Coronary artery (tissue), 2 donors: ENCODE measurements at places on chromosomes 7 and 10.

DNA sequence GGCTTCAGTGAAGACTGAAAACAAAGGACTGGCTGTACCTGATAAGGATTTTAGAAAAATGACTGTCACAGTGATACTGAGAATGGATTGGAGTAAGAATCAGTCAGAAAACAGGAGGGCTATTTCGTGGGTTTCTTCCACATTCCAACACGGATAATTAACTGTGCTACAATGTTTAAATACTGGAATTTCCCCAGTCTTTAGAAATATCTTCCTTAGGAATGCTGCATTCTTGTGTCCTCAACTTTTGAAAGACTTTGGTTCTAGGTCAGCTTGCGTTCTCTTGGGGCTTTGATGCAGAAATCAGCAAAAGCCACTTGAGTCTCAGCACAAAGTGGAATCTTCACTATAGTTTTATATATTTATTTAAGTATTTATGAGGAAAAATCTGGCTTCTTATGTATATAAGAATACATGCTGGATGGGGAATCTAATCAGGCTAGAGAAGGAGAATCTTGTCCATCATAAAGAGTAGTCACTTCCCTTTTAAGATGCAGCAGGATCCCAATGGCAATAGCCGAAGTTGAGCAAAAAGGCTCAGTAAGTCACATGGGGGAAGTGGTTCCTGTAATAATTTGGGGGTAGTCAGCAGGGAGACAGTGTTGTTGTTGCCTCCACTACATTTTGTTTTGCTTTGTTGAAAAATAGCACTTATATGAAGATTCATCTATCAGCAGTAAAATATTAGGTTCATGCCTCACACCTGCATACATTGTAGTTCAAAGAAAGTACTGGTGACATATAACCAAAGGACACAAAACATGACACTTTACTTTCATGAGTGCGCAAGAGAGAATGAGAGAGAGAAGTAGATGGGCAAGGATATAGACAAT is 86.0 kb downstream of the CH25H start:
- no peak for DNase-seq

DNA sequence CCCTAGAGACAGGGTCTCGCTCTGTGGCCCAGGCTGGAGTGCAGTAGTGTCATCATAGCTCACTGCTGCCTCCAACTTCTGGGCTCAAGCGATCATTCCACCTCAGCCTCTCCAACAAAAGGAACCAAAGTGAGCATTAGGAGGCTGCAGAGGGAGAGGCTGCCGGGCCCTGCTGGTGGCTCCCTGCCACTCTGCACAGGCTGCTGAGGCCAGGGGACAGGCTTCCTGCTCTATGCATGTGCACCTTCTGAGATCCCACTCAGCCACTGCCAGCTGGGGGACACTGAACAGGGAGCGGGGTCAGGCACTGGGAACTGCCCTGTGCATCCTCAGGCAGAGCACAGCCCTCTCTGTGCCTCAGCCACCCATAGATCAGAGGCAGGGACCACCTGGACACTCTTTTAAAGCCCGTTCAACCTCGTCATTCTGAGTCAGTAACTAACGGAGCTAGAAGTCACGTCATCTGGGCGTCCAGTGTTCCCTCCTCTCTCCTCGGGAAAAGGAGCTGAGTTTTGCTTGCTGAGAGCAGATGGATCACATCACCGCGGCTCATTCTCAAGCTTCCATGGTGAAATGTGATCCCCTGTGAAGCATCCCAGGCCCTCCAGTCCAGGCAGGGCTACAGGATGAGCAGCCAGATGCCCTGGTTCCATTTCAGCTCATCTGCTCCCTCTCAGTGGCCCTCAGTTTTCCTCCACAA is 109.6 kb downstream of the MYL10 start:
- DNase-seq: no peak

GRCh38 chr7:104362756-104363155 is 34.4 kb downstream of the LHFPL3 start:
- no peak for DNase-seq

DNA sequence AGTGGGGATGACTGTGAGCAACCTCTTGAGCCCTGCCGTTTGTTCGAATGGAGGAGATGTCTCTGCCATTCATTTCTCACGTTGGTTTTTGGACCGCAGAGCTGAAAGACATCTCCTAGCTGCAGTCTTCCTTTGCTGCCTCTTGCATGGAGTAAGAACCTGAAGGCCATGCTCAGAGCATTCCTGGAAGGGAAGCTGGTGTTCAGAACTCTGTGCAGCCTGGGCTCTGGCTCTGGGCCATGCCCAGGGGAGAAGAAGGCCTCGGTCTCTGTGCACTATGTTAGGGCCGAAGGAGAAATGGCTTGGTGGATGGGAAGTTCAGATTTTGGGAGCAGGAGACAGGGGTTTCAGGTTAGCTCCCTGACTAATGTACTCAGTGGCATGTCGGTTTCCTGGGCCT is 22.9 kb downstream of the SFTPD start:
- no peak for DNase-seq

DNA sequence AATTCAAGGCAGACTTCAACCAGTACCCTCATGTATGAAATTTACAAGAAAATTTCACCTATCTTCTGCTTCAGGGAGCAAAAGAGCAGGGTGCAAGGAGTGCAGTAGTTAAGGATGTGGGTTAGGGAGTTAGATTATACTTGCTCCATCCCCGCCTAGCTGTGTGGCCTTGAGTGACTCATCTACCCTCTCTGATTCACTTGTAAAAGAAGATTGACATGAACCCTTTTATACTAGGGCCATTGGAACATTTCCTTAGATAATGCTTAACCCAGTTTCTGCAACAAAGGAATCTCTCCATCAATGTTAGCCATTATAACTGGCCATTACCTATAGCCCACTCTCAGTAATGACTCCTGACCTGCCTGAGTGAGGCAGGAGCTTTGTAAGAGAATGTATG is 10.2 kb upstream of the HSPA12A start:
- no peak for DNase-seq

DNA sequence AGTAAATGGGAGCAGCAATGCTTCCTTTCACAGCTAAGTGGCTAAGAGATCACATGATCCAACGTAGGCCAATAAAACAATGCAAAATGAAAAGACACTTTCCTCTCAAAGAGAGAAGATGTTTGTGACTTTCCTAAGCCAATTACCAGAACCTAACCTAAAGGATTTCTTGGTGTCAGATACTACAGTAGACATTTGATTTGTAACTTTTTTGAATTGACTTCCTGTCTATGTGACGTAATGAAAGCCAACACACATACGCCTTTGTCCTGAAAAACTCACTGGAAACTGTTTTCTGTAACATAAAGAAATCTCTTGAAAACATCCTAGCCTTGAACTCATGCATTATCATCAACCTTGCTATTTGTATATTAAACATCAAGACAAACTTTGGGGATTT is 417.1 kb downstream of the GPAM start:
- DNase-seq: no peak

GRCh38 chr7:101137651-101138212 is 10.8 kb downstream of the SERPINE1 start:
- no peak for DNase-seq

- DNase-seq: no peak
Observed at GRCh38 chr7:148180075-148180474, 410.5 kb upstream of the C7orf33 start.

DNA sequence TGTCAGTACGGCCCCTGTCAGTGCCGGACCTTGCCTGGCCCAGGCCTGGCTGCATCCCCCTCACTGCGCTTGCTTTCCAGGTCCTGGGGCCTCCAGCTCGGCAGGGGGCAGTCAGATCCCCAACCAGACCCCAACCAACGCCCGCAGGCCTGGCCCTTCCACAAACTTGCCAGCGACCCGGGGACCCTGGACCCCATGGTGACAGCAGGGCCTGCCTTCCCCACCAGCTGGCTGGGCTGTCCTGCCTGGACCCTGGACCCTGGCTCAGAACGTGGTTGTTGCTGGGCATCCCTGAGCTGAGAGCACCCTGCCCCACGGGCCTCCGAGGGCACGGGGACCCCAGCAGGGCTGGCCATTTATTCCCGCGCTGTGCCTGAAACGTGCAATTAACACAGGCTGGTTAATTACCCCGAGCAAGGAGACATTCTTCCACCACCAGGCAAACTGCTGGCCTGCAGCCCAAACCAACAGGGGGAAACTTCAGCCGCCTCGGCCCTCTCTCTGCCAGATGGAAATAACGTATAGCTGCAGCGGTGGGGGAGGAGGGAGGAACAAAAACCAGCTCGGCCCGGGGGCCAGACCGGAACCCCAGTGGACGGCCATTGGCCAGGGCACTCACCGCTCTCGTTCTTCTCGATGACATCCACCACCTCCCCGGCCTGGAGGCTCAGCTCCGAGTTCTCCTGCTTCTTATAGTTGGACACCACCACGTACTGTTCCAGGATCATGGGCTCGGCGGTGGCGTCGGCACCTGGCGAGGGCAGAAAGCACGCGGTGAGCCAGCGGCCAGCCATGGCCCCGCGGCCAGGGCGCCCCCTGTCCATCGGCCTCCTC is 167.1 kb downstream of the NEURL1 start:
- DNase-seq: no peak

GRCh38 chr10:73995035-73995358 is 2.9 kb upstream of the VCL start:
- DNase-seq: no peak

DNA sequence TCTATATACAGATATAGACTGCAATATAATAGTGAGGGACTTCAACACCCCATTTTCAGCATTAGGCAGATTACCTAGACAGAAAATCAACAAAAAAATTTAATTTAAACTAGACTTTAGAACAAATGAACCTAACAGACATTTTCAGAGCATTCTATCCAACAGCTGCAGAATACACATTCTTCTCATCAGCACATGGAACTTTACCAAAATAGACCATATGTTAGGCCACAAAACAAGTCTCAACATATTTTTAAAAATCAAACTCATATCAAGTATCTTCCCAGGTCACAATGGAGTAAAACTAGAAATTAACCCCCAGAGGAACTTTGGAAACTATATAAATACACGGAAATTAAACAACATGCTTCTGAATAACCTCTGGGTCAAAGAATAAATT is 169.6 kb downstream of the MTERF1 start:
- DNase-seq: no peak
